ENCODE measurements at places on chromosomes 11 and 22.
A peak's percentile ranks its signal among the peaks of the same experiment; 100 is the strongest.

DNA sequence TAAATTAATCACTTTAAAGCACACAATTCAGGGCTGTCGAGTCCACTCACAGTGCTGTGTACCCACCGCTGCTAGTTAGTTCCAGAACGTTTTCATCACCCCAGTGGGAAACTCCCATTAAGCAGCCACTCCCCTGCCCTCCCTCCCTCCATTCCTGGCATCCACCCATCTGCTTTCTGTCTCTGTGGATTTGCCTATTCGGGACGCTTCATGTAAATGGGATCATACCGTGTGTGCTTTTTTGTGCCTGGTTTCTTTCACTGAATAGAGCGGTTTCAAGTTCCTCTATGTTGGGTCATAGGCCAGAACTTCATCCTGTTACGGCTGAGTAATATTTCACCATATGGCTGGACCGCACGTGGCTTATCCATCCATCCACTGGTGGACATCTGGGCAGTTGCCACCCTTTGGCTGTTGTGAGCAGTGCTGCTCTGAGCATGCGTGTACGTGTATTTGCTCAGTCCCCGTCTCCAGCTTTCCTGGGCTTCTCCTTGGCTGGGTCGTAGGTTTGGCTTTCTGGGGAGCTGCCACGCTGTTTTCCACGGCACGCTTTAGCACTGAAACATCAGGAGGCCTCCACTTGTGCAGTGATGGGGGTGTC, 30.1 kb downstream of the ARHGAP8 start:
- DNase-seq = peak; percentile 20

- no peak for DNase-seq
Observed at GRCh38 chr11:119571311-119571710, 148.3 kb upstream of the THY1 start.

- no peak for DNase-seq
Observed at GRCh38 chr11:64586366-64586765, 4.7 kb upstream of the SLC22A12 start.

- DNase-seq = no peak
Observed at GRCh38 chr11:2120359-2121100, 18.7 kb downstream of the IGF2 start.

GRCh38 chr22:17043521-17043920, 35.5 kb upstream of the GAB4 start:
- DNase-seq = no peak

DNA sequence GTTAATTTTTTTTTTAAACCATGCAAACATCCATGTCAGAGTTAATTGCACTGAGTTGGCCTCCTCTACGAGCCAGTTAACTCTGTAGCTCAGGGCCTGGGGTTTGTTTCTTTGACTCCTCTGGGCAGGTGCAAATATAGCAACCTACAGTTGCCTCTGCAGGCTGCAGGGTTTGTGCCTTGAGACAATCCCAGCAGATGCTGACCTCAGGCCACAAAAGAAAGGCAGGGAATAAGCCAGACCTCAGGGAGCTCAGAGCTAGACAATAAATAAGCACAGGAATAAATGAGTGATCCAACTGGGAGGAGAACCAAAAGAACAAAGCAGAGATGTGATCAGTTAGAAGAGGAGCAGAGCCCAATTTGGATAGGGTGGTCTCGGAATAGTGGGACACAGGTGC, 390.8 kb downstream of the SHANK2 start:
- DNase-seq = no peak

DNA sequence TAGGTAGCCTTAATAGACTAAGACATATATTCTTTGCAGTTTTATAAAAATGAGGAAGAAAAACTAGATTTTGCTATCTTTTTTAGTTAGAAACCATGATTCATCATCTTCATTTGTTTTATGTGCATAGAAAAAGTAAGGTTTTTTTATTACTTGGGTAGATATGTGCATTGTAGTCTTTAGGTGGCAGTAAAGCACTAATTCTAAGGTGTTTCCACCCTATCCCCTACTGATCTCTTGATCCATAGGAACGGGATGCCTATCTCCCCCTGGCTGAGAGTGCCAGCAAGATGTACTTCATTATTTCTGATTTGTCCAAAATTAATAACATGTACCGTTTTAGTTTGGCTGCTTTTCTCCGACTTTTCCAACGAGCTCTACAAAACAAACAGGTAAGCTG, 148.1 kb downstream of the DYNC2H1 start:
- peak; percentile 47 for DNase-seq

GRCh38 chr22:35930933-35931332, 97.7 kb downstream of the RBFOX2 start:
- peak; percentile 88 for DNase-seq

DNA sequence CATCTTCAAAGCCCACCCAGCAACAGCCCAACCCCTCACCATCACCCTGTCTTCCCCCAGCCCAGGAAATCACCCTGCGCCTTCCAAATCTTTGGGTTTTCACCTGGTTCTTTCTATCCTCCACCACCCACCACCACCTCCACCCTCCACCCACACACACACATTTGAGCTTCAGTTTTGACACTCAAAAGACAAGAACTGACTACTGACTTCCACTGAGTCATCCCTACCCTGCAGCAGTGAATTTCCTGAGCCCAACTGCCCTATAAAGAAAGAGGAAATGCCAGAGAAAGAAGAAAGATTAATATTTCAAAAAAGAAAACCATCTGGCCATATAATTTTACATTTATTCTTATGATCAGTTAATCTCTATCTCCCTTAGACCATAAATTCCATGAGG, 137.5 kb downstream of the CHST1 start:
- peak; percentile 13 for DNase-seq

GRCh38 chr11:46345131-46345597, 2.1 kb upstream of the DGKZ start:
- no peak for DNase-seq

DNA sequence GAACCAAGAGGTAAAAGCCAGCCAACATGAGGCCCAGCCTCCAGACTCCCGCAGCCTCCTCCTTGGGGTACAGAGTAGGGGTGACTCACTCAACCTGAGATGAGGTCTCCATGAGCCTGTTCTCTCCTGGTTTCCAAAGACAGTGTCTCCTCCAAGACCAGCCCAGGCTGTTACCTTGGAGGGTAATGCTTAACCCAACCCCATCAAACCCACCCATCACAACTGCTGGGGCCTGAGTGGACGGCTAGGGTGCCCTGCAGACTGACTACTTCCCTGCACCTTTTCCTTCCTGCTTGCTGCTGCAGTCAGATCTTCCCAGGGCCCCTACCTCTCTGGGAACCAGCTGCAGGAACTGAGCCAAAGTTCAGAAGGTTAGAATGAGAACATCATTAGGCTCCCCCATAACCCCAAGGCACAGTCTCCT, 5.1 kb upstream of the NOL12 start:
- no peak for DNase-seq

GRCh38 chr11:95728094-95728493, 61.5 kb downstream of the FAM76B start:
- no peak for DNase-seq

DNA sequence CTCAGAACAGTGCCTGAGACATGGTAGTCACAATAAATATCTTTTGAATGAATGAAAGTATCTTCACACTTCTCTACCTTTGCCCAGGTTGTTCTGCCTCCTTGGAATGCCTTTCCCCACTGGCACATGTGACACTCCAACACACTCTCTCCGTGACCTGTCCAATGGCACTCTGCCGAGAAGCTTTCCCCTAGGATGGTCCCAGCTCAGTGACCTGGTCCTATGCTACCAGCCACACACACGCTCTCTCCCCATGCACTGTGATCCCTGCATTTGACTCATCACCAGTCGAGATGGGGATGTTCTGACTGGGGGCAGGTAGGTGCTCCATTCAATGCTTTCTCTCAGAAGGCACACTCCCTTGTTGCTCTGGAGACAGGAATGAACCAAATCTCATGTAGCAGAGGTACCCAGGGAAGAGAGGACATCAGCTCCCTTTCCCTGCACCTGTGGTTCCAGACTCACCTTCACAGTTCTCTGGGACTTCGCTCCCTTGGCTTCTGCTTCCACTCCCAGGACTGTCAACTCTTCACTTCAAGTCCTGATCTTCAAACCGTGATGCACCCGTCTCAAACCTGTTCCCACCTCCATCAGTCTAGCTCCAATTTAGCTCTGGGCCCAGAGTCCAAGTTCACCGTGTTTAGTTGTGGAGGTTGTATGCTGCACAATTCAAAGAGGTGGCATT, 30.7 kb upstream of the LMO1 start:
- DNase-seq = no peak

- DNase-seq = no peak
Observed at GRCh38 chr22:29147331-29147899, 58.3 kb upstream of the EMID1 start.

GRCh38 chr11:10320736-10321465, 16.0 kb downstream of the ADM start:
- no peak for DNase-seq

DNA sequence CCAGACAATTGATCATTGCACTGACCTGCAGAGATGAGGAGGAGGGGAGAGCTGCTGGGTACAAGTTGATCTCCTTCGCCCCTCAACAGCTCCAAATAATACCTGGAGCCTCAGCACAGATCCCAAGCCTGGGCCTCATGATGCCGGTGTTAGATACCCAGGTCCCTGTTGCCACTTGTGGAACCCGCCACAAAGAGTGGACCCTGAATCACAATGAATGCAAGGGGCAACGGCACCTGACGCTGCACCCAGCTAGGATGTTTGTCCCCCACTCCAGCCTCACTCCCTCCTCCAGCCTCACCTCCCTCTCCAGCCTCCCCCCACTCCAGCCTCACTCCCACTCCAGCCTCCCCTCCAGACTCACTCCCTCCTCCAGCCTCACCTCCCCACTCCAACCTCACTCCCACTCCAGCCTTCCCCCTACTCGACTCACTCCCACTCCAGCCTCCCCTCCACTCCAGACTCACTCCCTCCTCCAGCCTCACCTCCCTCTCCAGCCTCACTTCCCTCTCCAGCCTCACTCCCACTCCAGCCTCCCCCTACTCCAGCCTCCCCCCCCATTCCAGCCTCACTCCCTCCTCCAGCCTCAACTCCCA, 879.0 kb downstream of the BRD1 start:
- no peak for DNase-seq

- no peak for DNase-seq
Observed at GRCh38 chr22:41206719-41207118, 1.6 kb downstream of the L3MBTL2 start.

DNA sequence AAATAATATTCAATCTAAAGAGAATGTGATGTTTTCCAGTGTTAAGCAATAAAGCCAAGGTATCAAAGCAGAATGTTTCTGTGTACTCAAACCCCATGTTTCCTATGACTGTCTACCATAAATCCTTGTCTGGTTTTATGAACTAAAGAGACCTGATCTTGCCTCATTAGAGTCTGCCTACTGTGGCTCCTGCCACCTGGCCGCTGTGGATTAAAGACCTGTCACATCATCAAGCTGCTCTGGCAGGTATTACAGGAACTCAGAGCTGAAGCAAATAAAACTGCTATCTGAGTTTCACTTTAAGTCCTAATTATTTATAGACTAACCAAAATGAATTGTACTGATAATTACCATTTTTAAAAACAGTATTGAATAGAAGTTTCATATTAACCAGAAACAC, 207.8 kb upstream of the CCDC90B start:
- DNase-seq = no peak

- no peak for DNase-seq
Observed at GRCh38 chr22:36926309-36926708, 12.9 kb downstream of the CSF2RB start.

- no peak for DNase-seq
Observed at GRCh38 chr11:58596621-58597020, 17.8 kb downstream of the ZFP91 start.

Measured in fibroblast of pulmonary artery (primary cell).